ENCODE measurements at places on chromosomes 16 and 17.

DNA sequence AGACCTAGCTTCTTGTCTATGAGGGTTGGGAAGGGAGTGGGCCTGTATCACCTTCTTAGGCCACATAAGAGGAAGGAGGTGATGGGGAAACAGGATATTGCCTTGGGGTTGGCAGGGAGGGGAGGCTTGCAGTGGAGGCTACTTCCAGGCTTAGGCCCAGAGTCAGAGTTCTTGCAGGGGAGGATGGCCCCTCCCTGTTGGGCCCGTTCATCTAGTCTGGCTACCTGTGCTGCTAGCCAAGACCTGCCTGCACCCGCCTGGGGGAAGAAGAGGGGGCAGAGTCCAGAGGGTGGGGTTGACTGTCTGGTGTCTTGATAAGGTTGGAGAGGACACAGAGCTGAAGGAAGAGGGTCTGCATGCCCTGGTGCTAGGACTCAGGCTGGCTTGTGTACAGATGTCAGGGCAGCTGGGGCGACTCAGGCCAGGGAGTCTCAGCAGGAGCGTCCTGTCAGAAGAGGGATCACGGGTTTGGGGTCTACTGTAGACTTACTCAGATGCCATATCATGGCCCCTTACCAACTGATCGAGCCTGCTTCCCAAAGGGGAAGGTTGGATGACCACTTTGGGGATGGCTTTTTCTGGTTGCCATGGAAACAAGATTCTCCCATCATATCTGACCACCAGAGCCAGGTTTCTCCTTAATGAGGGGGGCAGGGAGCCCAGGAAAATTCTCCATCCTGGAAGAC is 5.3 kb downstream of the KDM6B start:
- no peak for DNase-seq

DNA sequence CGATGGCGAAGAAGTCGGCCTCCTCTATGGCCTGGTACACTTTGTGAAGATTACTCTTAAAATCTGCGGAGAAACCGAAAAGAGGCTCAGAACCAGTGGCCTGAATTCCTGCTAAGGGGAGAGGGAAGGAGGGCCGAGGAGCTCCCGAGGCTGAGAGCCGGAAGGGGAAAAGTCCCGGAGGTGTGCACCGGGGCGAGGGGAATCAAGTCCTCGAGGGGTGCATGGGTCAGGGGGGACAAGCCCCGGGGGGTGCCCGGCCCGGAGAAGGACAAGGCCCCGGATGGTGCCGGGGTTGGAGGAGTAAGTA is 495 bp downstream of the PARN start:
- no peak for DNase-seq

GRCh38 chr17:5563456-5563855 is 20.9 kb downstream of the NLRP1 start:
- DNase-seq: no peak

DNA sequence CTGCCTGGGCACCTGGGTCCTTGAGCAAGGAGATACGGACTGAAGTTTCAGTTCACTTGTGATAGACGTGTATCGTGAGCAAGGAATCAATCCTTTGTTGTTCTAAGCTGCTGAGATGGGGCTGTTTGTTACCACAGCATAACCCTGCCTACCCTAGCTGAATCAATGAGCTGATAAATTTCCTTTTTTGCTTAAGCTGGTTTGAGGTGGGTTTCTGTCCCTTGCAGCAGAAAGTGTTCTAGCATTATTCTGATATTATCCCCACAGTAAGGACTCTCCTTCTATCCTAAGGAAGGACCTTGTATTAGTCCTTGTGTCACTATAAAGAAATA is 51.5 kb downstream of the IL21R start:
- no peak for DNase-seq

DNA sequence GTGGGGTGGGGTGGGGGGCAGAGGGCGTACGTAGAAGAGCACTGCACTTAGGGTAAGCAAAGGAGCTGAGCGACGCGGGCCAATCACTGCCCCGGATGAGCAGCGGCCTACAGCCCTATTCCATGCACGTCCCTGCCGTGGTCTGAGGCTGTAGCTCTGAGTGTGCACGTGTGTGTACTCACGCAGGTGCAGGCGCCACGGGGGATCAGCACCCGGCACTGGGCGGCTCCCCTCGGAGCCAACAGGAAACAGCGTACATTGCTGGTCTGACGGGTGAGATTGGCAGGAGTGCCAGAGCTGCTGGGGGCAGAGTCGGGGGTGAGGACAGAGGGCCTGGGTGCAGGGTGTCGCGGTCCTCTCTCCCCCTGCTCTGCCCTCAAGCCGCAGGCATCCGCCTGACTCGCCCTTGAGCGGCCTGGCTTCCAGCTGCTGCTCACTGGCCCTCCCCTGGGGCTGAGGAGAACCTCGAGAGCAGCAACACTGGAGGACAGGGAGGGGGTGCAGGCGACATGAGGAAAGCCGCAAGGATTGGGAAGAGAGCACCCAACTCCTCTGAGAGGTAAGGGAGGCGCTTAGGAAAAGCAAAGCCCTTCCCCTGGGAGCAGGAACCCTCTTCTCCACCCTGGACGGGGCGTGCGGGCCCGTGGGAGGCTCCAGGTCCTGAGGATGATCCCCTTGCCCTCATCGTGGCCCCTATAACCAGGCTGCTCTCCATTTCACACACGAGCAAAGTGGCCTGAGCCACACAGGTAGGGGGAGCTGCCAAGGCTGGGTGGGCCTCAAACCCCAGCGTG is 57.8 kb downstream of the ENGASE start:
- no peak for DNase-seq

GRCh38 chr17:43534909-43535308 is 11.2 kb downstream of the ETV4 start:
- DNase-seq: no peak

DNA sequence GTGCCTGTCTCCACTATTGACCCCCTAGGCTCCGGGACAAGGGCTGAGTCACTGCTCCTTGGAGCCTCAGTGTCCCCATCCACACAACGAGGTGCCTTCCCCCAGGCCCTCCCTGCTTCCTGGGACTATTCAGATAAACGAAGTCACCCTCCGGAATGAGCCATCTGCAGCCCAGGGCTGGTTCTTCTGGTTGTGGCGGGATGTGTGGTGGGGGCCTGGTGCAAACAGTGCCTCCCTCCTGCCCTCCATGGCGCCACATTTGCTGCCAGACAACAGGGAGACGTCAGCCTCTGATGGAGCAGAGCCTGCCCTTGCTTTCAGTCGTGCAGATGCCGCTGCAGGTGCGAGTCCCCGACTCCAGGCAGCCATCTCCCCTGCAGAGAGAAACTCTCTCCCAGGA is 5.1 kb upstream of the KRT16 start:
- no peak for DNase-seq

GRCh38 chr16:84518804-84519341 is 14.4 kb upstream of the MEAK7 start:
- DNase-seq: no peak

GRCh38 chr17:77248216-77249114 is 107.7 kb downstream of the SEC14L1 start:
- no peak for DNase-seq

DNA sequence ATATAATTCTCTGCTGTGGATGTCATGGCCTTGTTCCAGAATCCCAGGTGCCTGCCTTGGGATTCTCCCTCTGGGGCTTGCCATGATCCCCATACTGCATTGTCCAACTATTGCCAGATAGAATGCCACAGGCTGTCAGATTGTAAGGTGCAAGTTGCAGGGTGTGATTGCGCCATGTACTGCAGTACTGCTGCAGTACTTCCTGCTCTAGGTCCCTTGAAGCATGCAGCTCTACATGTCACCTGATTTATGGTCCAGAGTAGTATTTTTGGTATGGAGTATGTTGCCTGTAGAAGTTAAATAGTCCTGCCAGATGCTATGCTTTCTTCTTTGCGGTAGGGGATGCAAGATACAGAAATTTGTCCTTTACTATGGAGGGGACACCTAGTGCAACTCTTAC is 7.0 kb upstream of the SLFN5 start:
- DNase-seq: no peak

DNA sequence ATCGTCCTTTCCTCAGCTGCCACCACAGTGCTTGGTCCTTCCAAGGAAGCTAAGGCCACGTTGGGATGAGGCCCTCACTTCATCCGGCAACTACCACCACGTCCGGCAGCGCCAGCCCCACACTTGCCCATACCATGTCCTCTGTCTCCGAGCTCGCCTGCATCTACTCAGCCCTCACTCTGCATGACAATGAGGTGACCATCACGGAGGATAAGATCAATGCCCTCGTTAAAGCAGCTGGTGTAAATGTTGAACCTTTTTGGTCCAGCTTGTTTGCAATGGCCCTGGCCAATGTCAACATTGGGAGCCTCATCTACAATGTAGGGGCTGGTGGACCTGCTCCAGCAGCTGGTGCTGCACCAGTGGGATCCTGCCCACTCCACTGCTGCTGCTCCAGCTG is 44.9 kb downstream of the TTC19 start:
- DNase-seq: no peak

DNA sequence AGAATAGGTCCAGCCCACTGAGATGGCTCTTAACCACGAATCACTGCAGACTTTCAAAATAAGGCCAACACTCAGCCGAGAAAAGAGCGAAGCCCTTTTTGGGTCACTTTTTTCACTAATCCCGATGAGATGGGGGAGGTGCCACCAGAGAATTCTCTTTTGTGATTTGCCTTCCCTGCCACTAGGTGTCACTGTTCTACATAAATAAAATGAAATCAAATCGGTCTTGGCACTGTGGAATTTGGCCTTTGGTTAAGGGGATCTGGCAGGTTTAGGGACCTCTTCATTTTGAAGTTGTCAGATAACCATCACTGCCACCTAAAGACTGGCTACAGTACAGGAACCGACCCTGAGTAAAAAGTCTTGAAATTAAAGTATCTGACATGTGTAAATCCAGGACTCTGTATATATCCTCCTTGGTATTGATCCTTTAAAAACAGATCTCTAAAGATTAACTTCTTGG is 147.0 kb downstream of the HS3ST4 start:
- no peak for DNase-seq

DNA sequence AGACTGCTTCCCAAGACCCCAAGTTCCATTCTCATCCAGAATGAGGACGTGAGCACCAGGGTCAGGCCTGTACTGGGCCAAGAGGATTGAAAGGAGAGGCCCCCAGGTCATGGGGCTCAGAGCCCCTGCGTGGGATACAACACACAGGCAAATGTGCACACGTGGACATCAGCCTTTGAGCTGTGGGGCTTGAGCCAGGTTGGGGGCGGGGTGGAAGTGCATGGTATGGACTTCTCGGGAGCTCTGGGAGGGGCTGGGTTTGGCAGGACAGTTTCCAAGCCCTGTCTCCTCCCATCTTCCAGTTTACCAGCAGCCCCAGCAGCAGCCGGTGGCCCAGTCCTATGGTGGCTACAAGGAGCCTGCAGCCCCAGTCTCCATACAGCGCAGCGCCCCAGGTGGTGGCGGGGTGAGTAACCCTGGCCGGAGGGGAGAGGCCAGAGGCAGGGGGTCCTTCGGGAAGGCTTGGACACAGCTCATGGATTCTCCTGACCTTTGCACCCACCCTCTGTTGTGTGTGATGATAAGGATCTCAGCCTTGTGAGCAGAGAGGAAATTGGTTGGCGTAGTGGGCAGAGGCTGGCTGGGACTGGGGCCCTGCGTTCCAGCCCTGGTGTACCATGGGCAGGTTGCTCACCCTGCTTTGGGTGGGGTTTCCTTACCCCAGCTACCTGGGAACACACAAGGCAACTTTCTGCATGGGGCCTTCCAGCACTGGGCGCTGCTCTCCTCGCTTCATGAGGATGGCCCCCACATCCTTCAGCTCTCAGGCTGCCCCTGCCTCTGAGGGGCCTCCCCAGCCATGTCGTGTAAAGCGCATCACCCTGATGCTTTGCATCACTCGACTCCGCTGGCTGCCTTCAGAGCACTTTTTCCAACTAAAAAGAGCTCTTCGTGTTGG is 10.4 kb upstream of the LASP1NB start:
- DNase-seq: no peak

GRCh38 chr17:80891397-80892018 is 100.1 kb upstream of the CHMP6 start:
- no peak for DNase-seq

GRCh38 chr17:80694085-80694991 is 149.7 kb downstream of the RPTOR start:
- DNase-seq: no peak

DNA sequence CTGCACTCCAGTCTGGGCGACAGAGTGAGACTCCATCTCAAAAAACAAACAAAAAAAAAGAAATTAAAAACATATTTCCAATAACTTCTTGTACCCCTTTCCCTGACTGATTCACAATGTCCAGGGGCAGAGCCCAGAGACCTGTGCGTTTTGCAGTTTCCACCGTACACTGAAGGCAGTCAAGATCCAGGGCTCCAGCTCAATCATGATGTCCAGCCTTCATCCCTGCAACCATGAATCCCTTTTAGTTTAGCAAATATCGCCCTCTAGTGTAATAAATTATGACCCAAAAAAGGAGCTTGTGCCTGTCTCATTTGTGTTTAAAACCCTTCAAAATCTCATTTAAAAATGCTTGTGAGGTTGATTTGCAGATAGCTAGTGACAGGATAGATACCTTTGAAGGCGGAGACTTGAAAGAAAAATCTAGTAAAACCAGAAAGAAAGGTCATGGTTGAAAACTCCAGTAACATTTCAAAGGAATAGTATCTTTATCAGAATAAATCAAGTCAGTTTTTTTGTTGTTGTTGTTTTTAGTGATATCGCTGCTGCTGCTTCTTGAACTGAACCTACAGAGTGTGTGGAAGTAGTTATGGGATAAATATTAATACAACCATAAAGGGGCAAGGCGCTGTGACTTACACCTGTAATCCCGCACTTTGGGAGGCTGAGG is 3.7 kb upstream of the ERN1 start:
- DNase-seq: no peak

DNA sequence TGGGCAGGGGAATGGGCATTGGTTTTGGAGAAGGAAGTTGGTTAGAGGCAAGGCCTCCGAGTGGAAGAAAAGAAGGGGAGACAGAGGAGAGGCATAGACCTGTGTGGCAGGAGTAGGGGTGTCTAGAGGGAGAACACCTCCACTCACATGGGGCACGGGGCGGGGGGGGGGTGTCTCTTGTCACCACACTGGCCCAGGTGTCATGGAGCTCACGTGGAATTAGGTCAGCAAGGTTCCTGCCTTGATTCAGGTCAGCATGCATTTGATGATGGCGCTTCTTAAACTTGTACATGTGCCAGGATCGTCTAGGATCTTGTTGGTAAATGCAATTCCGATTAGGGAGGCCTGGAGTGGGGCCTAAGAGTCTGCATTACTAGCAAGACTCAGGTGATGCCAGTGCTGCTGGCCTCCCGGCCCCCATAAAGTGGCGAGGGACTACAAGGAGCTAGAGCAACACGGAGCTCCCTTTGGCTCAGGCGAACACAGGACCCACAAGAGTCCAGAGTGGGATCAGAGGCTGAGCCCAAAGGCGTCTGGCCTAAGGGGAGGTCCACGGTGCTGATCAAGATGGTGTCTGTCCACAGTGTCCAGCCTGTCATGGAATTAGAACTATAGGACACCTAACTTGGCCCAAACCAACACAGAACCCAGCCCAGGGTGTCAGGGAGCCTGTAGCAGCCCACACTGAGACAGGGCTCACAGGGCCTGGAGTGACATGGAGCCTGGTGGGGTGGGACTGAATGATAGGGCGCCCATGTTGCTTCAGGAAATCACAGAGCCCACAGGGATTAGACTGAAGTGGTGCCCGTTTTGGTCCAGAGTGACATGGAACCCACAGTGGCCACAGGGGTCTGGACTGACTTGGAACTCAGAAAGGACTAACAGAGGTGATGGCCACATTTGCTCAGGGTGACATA is 16.7 kb downstream of the EPOP start:
- DNase-seq: no peak

Data from cortex of kidney (tissue), 1 donor.